Mesothelial cell of epicardium (in vitro differentiated cells): ENCODE measurements at places on chromosomes 11 and 22. TPM values are rescaled to one million over a fixed set of nuclear protein-coding genes. Genes with fewer than 3 reads are reported as not detected.

DNA sequence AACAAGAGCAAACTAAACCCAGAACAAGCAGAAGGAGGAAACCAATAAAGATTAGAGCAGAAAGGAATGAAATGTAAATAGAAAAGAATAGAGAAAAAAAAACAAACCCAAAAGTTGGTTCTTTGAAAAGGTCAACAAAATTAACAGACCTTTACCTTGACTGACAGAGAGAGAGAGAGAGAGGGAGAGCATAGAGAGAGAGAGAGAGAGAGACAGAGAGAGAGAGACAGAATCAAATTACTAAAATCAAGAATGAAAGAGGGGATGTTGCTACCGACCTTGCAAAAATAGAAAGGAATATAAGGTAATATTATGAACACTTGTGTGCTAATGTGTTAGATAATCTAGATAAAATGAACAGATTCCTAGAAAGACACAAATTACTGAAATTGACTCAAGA lies 22.6 kb upstream of the AMPD3 start:
- H3K36me3 ChIP-seq, result no peaks in the 10 kb centered on the region
- peaks cover 17% of the 10 kb centered on the region for H3K27me3 ChIP-seq
- no peak overlapping the region for H3K27ac ChIP-seq
- H3K4me1 ChIP-seq, result no peaks in the 10 kb centered on the region
- no peak for DNase-seq

- DNase-seq, result no peak
- H3K36me3 ChIP-seq, result no peaks in the 10 kb centered on the region
- no peak overlapping the region for H3K27ac ChIP-seq
Measured at GRCh38 chr11:33451364-33451763, 194.2 kb downstream of the HIPK3 start.

GRCh38 chr11:65834202-65834601 lies 439 bp downstream of the SNX32 start:
- H3K4me1 ChIP-seq, result peaks cover 17% of the 10 kb centered on the region
- H3K4me3 ChIP-seq, result no peak overlapping the region
- no peak overlapping the region for H3K27ac ChIP-seq
- peaks cover 8% of the 10 kb centered on the region for H3K27me3 ChIP-seq
- no peaks in the 10 kb centered on the region for H3K36me3 ChIP-seq
- no peak for DNase-seq

DNA sequence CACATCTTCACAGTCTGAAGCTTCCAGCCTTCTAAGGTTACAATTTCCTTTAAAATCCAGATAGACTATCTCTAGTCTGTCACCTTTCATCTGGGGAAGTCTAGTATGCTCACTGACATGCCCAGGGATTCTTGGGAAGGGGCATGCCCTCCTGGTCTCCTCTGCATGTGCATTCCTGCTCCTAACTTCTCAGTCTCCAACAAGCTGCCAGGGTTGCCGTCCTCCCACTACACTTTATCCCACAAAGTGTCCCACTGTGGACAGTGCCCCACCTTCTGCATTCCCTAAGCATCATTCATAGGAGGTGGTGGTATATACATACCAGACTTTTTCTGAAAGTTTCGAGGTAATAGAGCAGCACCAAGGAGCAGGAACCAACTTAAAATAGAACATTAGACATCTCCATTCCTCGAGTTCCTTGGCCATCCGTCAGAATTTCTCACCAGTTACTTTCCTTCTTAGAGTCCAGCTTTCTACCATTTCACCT lies 28.7 kb downstream of the EIF3F start:
- no peaks in the 10 kb centered on the region for H3K36me3 ChIP-seq
- no peak overlapping the region for H3K4me3 ChIP-seq
- H3K4me1 ChIP-seq, result peaks cover 13% of the 10 kb centered on the region
- no peak for DNase-seq
- no peak overlapping the region for H3K27ac ChIP-seq

DNA sequence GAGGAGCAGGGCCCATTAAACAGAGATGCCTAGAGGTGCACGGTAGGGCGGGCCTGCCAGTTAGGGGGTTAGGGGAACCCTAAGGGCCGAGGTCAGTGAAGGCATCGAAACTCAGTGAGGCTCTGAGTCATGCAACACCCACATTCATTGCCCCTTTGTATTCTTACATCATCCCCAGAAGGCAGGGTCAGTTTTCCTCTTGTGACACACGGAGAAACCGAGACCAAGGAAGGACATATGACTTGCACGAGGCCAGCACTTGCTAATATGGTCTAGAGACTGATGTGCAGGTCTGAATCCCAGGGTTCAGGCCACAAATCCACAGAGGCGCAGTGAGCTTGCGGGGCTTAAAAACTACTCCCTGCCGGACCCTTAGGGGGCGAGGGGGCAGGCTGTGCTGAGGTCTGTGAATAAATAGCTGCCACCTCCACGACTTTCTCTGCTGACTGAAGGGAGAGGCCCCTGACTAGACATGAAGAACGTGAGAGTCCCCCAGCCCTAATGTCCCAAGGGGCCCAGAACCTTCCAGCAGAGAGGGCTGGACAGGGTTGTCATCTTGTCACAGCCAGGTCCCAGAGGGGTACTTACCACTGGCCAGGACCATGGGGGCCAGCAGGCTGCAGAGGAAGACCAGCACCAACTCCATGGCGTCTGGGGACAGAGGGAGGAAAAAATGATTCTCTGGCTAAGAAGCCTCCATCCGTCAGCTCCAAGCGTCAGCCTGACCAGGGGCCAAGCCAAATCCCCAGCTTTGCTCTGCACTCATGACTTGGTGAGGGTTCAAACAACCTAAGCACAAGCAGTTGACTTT lies 17.8 kb upstream of the FXYD2 start:
- no peaks in the 10 kb centered on the region for H3K4me1 ChIP-seq
- H3K27me3 ChIP-seq, result no peaks in the 10 kb centered on the region
- no peak overlapping the region for H3K4me3 ChIP-seq
- peaks cover 28% of the 10 kb centered on the region for H3K36me3 ChIP-seq
- H3K27ac ChIP-seq, result no peak overlapping the region

DNA sequence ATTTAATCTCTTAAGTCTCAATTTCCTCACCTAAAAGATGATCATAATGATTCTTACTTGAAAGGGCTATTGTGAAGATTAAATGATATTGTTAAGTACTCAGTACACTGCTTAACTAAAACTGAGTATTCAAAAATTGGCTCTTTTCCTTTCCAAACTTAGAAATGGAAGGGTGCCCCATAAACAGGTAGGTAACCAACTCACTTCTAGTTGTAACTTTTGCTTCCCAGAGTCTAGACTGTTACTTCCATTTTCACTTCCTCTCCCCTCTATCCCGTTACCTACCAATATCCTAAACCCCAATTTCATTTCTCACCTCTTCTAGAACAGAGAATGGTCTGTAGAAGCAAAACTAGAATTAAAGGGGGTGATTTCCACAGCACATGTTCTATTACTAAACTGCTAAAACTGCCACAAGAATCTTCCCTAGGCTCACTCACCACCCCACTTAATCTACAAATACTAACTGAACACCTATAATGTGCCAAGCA lies 50.0 kb downstream of the RRAS2 start:
- no peak for DNase-seq
- no peaks in the 10 kb centered on the region for H3K27me3 ChIP-seq
- H3K27ac ChIP-seq, result no peak overlapping the region
- H3K36me3 ChIP-seq, result no peaks in the 10 kb centered on the region
- H3K4me3 ChIP-seq, result no peak overlapping the region
- peaks cover 9% of the 10 kb centered on the region for H3K4me1 ChIP-seq

GRCh38 chr22:37681556-37682049 lies 4.5 kb upstream of the NOL12 start:
- DNase-seq, result peak; percentile 72
- no peaks in the 10 kb centered on the region for H3K27me3 ChIP-seq
- no peak overlapping the region for H3K27ac ChIP-seq
- H3K4me3 ChIP-seq, result no peak overlapping the region

DNA sequence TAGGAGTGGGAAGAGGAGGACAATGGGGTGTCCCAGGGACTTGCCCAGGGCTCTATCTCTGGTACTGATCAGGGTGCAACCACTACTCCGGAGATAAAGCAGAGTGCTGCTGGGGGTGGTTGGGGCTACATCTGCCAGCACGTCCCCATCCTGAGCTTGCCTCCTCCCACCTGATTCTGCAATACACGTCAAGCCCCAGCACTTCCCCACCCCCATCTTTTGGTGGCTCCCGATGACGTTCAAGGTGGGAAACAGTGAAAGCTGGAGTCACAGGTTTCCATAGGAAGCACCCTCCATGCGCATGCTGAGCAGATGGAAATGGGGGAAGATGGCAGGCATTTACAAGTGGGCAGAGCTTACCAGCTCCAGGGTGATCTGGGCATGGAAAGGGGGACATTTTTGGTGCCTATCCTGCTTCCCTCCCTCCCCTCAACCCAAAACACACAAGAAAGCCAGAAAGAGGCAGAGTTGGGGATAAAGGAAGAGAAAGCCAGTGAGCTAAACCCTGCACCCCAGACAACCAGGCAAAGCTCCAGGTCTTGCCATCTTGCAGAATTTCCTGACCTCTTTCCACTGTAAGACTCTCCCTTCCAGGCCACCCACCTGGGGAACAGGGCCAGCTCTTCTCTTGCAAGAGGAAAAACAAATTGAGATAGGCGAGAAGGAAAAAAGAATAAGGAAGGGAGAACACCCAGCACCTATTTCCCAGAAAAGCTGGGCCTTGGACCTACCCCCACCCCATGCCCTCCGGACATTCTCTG lies 15.8 kb downstream of the SYT7 start:
- no peak overlapping the region for H3K4me3 ChIP-seq
- H3K27ac ChIP-seq, result no peak overlapping the region
- DNase-seq, result no peak
- H3K27me3 ChIP-seq, result peaks cover 57% of the 10 kb centered on the region
- no peaks in the 10 kb centered on the region for H3K36me3 ChIP-seq

GRCh38 chr11:10796191-10796590 lies 12.5 kb downstream of the EIF4G2 start:
- peaks cover 26% of the 10 kb centered on the region for H3K4me1 ChIP-seq
- peaks cover 33% of the 10 kb centered on the region for H3K36me3 ChIP-seq
- H3K27ac ChIP-seq, result peak overlapping the region; percentile 68
- DNase-seq, result no peak
- H3K4me3 ChIP-seq, result no peak overlapping the region

DNA sequence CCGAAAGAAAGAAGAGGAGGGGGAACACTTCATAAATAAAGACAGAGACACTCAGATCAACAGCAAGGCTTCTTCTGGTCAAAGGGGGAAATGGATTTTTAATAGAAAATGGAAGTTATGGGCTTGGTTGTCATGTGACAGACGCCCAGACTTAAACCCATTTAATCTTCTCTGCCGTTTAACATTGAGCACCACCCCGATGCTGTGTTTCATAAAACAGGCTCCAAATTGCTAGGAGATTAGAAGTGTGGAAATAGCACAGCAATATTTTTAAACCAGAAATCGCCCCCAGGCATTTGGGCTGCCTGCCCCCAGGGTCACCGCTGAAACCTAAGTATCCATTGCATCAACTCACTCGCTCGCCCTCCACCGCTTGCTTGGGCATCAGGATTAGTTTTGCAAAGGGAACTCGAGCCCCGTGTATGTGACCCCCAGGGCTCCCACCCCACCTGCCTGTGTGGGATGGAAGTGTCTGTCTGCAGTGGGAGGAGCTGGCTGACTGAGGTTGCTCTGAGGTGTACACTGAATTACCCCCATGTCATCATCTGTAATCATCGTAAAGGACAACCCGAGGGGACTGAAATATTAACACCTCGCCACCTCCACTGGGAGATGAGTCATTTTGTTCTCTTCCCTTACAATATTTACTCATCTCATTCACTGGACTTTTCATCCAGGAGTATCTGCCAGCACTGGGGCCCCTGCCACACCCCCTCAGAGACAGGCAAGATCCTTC lies 10.7 kb downstream of the DSCAML1 start:
- no peaks in the 10 kb centered on the region for H3K36me3 ChIP-seq
- no peak overlapping the region for H3K4me3 ChIP-seq
- no peak overlapping the region for H3K27ac ChIP-seq

- H3K27ac ChIP-seq, result peak overlapping the region; percentile 26
- H3K4me1 ChIP-seq, result peaks cover 31% of the 10 kb centered on the region
- H3K4me3 ChIP-seq, result peak overlapping the region; percentile 78
Measured at GRCh38 chr11:121451178-121451985, 732 bp upstream of the SORL1 start.

- H3K4me3 ChIP-seq, result no peak overlapping the region
- no peak for DNase-seq
- no peaks in the 10 kb centered on the region for H3K27me3 ChIP-seq
- peaks cover 17% of the 10 kb centered on the region for H3K36me3 ChIP-seq
- peaks cover 27% of the 10 kb centered on the region for H3K4me1 ChIP-seq
- H3K27ac ChIP-seq, result no peak overlapping the region
Measured at GRCh38 chr11:9714272-9714940, 50.5 kb downstream of the SWAP70 start.

GRCh38 chr11:76291576-76292526 lies 85.5 kb upstream of the WNT11 start:
- no peak overlapping the region for H3K4me3 ChIP-seq
- DNase-seq, result no peak
- H3K27me3 ChIP-seq, result no peaks in the 10 kb centered on the region

- H3K4me1 ChIP-seq, result peaks cover 1% of the 10 kb centered on the region
- no peaks in the 10 kb centered on the region for H3K36me3 ChIP-seq
Measured at GRCh38 chr11:125874556-125875124, 12.8 kb upstream of the HYLS1 start.

DNA sequence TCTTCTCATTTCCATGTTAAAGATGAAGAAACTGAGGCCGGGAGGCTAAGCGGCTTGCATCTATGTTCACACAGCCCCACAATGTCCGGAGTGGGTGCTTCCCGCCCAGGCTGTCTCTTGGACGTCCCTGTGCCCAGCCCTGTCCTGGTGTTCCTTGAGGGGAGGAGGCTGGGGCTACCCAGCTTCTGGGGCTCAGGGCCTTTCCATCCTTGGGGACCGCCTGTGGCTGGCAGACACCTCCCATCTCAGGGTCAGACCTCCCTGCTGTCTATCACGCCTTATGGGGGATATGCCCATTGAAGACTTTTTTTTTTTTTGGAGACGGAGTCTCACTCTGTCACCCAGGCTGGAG lies 95.5 kb downstream of the WNT7B start:
- peaks cover 15% of the 10 kb centered on the region for H3K27me3 ChIP-seq
- H3K27ac ChIP-seq, result no peak overlapping the region
- peaks cover 14% of the 10 kb centered on the region for H3K4me1 ChIP-seq
- H3K36me3 ChIP-seq, result no peaks in the 10 kb centered on the region
- no peak overlapping the region for H3K4me3 ChIP-seq

DNA sequence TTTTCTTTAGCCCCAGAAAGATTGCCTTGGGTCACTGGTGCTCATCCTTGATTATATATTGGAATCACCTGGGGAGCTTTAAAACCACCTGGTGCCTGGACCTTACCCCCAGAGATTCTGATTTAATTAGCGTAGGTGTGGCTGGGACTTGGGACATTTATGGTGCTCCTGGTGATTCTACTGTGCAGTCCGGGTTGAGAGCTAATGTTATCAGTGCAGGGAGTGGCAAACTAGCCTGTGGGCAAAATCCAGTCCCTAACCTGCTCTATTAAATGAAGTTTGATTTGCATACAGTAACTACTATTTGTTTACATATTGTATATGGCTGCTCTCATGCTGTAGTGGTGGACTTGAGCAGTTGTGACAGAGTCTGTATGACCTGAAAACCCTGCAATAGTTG lies 134.0 kb upstream of the SORL1-AS1 start:
- H3K27ac ChIP-seq, result no peak overlapping the region
- no peaks in the 10 kb centered on the region for H3K27me3 ChIP-seq
- no peaks in the 10 kb centered on the region for H3K4me1 ChIP-seq
- H3K36me3 ChIP-seq, result peaks cover 12% of the 10 kb centered on the region
- no peak for DNase-seq
- no peak overlapping the region for H3K4me3 ChIP-seq

TH gene
- total RNA-seq, result 0.77 to 1.4 TPM (median 1.1 TPM) in 3 replicates

CTNND1 gene
- total RNA-seq, result 234 to 250 TPM (median 238 TPM) in 3 replicates

ZNF214 gene
- 6.2 to 7.4 TPM (median 6.5 TPM) in 3 replicates for total RNA-seq

THRSP gene
- 0.31 to 0.38 TPM (median 0.32 TPM) in 3 replicates for total RNA-seq

ALKBH8 gene
- 5.5 to 7.2 TPM (median 7.1 TPM) in 3 replicates for total RNA-seq

NXPE1 gene
- not detected in 3 replicates for total RNA-seq

GGTLC2 gene
- total RNA-seq, result 0.31 TPM in 1 of 3 replicates, not detected in the others
